ENCODE measurements at places on chromosomes 6 and 20.

DNA sequence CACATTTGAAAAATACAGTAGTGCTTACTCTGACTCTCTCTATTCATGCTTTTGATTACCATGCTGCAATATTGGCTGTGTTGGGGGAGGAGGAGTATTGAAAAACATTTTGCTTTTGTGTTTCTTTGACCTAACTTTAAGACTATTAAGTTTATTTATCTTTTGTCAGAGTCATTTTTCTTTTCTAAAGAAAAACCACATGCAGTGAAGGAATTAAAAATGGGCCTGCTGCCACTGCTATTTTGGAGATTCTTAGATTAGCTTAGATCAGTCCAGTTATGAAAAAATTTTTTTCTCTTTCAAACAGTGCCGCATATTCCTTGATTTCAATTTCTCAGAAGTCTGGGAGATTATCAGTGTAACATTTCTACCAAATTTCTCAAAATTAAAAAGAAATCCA lies 36.1 kb downstream of the BCKDHB start:
- no peak for DNase-seq

DNA sequence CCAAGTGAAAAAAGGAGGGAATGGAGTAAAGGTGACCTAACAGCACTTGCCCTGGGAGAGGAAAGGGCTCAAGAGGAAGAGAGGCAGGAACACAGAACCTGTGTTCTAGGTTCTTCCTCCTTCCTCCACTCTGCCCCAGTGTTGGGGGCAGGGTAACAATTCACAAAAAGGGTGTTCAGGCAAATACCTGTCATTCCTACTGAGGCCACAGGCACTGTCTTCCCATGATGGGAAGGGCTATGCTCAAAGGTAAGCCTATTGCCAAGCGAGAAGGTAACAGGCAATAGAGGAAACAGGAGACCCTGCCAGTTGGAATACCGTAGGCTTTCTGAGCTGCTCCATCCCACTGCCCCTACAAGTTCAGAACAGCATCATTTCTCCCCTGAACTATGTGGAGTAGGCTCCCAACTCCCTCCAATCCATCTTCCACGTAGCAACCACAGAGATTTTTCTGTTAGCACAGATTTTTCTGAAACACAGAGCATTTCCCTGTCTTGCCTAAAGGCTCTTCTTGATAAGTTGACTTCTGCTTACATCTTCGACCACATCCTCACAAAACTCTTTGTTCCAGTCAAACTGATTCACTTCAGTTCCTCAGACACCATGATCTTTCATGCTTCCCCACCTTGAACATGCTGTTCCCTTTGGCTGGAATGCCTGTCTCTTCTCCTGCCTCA lies 2.7 kb downstream of the AGPAT1 start:
- DNase-seq, result no peak

DNA sequence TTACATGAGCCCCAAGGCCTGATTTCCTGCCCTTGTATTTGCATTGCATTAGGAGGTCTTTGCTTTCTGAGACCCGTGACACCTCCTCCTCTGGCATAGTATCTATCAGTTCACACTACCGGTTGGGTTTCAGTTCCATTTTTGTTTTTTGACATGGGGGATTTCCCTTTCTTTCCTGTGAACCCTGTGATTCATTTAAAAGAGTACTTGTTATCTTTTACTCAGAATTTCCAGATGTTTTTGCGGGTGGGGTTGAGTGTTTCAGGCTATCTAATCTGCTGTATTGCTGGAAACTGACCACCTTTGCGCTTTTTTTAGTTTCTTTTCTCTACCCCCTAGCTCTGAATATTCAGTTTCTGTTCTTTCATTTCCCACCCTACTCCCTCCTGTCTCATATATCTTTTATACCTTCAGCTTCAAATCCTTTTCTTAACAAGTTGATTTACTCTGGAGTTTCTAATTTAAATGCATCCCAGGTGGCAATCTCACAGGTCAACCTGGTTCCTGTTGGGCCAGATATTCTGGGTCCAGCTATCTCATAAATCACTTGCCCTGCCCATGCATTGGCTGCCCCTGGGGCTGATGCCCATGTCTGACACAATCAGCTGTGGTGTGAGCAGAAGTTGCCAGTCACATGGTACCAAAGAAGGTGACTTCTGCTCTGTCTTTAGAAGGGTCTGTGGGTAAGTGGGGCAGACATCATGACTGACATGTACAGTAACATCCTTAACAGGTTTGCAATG lies 14.3 kb upstream of the NCOA3 start:
- no peak for DNase-seq

DNA sequence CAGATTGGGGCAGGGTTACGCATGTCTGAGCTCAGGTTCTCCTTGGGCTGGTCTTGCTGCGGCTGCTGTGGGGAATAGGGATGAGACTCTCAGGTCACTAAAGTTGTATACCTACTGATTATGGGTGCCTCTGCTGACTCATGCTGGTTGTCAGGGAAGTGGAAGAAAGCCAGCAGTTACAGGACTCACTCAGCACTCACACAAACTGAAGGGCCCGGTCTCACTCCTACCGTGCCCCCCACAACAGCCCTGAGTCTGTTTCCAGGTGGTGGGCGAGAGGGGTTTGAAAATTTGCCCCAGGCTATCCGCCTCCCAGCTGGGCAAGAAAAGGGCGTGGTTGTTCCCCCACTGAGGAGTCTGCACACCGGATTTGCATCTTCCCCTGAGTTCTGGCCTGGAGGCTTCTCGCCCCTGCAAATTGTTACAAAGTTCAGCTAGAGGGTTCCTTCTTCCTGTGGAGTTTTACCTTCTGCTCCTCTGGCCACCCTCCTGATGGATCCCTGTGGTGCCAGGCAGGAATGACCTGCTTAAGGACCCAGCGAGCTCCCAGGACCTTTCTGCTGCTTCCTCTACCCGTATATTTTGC lies 659.2 kb downstream of the HDGFL1 start:
- DNase-seq, result no peak

DNA sequence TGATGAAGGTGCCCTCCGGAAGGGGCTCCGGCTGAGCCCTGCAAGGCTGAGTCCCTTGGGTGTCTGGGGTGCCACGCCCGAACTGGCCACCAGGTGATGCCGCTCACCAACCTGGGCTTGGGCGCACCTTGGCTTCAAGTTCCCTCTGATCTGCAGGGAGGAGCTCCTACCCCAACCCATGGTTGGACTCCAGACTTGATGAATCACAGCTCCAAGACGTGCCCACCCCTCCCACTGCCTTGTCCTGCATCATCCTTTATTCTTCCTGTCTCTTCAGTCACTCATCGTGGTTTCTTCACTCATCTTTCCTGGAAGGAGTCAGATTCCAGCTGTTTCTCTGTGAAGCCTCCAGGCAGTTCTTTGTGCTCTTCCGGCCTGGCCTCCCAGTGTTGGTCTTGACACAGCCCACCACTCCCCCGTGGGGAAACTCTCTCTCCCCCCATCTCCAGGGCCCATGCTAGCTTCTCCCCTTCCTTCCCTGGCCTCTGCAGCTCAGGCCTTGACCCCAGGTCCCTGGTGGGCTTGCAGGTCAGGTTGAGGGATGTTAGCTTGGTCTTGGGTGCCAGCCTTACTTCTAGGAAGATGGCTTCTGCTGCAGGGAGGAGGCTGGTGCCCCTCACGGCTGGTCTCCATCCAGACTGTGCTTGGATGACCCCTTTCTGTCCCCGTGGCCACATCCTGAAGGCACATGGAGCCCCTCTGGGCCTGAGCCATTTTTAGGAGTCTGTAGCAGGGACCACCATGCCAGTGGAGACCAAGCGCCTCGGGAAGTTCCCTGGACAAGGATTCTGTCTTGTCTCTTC lies 2.6 kb upstream of the ZBP1 start:
- DNase-seq, result peak; percentile 80

GRCh38 chr6:39914239-39914638 lies 20.0 kb downstream of the MOCS1 start:
- no peak for DNase-seq

GRCh38 chr6:51337277-51337676 lies 518.6 kb downstream of the TFAP2B start:
- no peak for DNase-seq

DNA sequence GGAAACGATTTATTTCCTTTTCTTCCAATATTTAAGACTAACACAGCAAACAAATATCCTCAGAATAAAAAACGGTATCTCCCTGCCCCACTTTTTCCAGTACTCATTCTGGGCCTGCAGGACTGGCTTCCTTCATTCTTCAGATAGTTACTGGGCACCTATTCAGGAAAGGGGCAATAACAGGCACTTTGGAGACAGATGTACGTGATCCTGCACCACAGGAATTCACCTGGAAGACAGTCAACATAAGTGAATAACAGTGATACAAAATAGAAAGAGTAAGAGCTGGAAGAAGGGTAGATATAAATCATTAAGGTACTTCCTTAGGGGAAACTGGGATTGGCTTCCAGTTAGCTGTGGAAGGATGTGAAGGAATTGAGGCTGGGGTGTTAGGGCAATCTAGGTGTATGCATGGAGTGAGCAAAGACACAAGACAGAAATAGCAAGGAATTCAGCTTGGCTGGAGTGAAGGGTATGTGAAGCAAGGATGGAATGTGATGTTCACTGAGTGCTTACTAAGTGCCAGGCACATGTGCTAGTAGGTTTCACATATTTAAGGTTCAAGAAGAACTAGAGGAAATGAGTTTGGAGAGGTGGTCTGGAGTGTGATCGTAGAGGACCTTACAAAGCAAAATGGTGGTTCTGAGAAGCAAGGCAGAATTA lies 49.3 kb upstream of the FAM83C start:
- no peak for DNase-seq

- DNase-seq, result no peak
Measured at GRCh38 chr20:25637247-25637646, 13.4 kb upstream of the NANP start.

GRCh38 chr6:84455511-84456029 lies 228.1 kb upstream of the CEP162 start:
- peak; percentile 7 for DNase-seq

DNA sequence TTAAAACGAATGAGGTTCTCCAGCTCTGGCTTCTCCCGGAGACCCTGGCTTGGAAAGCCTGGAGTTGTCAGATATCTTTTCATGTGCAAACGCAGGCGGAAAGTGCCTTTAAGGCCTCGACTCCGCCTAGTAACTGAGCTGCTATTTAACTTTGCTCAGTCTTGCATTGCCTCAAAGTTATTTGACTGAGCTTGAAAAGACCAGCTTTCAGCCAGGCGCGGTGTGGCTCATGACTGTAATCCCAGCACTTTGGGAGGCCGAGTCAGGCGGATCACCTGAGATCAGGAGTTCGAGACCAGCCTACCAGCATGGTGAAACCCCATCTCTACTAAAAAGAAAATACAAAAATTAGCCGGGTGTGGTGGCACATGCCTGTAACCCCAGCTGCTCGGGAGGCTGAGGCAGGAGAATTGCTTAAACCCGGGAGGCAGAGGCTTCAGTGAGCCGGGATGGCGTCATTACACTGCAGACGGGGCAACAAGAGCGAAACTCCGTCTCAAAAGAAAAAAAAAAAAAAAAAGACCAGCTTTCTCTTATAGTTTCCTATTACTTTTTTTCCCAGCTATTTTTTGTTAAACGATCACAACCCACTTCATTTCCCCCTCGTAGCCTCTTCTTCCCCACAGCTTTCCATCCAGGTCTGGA lies 1.9 kb downstream of the GCNT2 start:
- DNase-seq, result peak; percentile 79

GRCh38 chr6:130923350-130923749 lies 96.1 kb downstream of the SMLR1 start:
- DNase-seq, result no peak

- DNase-seq, result no peak
Measured at GRCh38 chr6:137175868-137176245, 2.4 kb upstream of the IL22RA2 start.

GRCh38 chr20:17627101-17627955 lies 54.7 kb downstream of the RRBP1 start:
- no peak for DNase-seq

DNA sequence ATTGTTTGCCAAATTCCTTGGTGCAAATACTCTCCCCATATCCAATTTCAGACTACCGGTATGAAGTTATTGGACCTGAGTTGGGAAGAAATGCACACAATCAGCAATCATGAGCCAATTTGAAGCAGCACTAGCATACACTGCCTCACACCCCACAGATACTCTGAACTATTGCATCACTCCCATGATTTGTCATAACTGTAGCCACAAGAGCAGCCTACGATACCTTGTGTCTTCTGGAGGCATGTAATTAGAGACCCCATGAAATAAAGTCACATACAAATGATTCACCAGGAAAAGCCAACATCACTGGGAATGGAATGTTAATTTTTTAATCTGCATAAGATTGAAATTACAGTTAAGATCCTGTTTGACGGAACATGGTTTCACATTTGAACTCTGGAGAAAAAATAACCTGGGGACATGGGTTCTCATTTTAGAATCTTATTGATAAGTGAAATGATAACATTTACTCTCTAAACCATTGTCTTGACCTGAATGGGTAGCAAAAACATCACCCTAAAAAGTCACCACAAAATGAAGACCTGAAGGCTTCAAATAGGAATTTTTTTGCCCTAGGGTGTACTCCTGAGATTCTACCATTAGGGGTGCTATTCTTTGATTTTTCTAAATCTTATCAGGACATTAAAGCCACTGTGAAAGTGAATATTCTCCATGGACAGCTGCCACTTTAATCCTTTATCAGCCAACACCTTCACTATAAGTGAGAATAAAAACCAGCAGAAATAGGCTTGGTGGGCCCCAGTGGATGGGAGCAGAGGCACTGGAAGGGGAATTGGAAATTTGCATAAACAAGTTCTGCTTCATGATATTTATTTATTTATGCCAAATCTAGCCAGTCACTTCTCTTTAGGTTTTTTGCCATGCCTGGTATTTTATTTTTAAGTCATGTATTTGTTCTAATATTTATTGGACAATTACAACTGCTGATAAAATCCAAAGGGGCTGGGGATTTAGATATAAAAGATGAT lies 34.5 kb upstream of the HBS1L start:
- peak; percentile 91 for DNase-seq

GRCh38 chr20:44335675-44336074 lies 1.2 kb upstream of the R3HDML start:
- no peak for DNase-seq

GRCh38 chr6:139699911-139700310 lies 325.5 kb upstream of the CITED2 start:
- DNase-seq, result no peak

- no peak for DNase-seq
Measured at GRCh38 chr6:106379951-106380350, 19.4 kb downstream of the CRYBG1 start.

- no peak for DNase-seq
Measured at GRCh38 chr20:653590-654416, 803 bp upstream of the SRXN1 start.

- DNase-seq, result no peak
Measured at GRCh38 chr6:105603788-105604586, 201.1 kb upstream of the PREP start.

- DNase-seq, result no peak
Measured at GRCh38 chr6:46203391-46204177, 32.8 kb upstream of the ENPP5 start.

DNA sequence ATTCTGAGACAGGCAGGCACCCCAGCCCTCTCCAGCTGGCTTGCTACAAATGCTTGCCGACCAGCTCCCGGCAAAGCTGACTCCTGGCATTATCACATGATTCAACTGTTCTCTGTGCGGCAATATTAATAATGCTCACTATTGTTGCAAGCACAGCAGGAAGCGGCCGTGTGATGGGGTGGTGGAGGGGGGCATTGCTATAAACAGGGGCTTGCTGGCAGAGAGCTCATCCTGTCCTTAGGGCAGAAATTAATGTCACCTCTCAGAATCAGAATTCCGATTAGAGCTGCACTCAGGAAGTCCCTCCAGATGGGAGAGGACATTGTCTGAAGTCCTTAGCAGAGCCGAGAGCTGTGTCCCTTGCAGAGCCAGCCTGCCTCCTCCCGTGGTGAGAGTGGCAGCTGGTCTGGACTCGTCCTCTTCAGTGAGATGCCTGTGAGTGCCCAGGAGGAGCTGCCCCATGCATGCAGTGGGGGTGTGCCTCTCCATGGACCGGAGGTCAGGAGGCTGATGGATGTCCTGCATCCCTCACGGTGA lies 162.5 kb downstream of the CDH4 start:
- no peak for DNase-seq

- DNase-seq, result no peak
Measured at GRCh38 chr20:31923388-31924331, 28.2 kb downstream of the PDRG1 start.

Data from renal cortical epithelial cell (primary cell).